ENCODE measurements at places on chromosomes 13 and 19. TPM values are rescaled to one million over a fixed set of nuclear protein-coding genes. Genes with fewer than 3 reads are reported as not detected.

- ATAC-seq = peak; percentile 68
These were observed 251.4 kb downstream of the RGCC start for GRCh38 chr13:41708713-41709112.

GRCh38 chr13:68929075-68929745, 1178.4 kb upstream of the ATXN8OS start:
- no peak for ATAC-seq

- no peak for ATAC-seq
These were observed 480.3 kb downstream of the LIG4 start for GRCh38 chr13:107734891-107735625.

- ATAC-seq = no peak
These were observed 21.7 kb upstream of the LAMP1 start for GRCh38 chr13:113275387-113275786.

DNA sequence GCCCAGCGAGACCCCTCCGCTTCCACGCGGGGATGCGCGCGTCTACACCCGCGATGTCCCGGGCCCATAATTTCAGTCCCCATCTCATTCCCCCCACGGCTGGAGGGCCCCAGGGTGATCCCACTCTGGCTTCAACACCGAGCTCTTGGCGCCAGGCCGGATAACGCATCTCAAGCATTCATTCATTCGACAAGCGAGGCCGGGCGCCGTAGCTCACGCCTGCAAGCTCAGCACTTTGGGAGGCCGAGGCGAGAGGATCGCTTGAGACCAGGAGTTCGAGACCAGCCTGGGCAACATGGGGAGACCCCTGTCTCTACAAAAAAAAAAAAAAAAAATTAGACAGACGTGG, 5.9 kb downstream of the ANGPTL6 start:
- ATAC-seq = no peak

DNA sequence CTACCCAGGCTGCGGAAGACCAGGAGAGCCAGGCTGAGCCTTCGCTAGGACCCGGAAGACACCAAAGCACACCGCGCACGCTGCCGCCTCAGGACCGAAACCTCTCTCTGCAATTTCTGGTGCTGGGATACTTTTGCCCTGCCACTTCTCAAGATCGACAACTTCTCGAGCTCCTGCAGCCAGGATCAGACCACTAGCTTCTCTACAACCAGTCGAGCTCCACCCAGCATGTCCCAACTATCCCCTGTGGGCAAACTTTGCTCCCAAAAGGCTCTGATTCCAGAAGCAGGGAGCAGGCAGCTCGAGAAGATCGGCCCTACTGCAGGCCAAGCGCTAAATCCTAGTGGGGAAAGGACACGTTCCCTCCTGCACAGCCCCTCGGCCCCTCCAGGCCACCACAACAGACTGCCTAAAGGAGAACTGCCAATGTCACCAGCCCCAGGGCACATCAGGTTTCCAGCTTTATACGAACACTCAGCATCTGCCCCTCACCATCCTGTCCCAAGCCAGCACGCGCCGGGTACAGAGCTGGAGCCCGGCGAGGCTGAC, 979 bp downstream of the AKAP8 start:
- no peak for ATAC-seq

DNA sequence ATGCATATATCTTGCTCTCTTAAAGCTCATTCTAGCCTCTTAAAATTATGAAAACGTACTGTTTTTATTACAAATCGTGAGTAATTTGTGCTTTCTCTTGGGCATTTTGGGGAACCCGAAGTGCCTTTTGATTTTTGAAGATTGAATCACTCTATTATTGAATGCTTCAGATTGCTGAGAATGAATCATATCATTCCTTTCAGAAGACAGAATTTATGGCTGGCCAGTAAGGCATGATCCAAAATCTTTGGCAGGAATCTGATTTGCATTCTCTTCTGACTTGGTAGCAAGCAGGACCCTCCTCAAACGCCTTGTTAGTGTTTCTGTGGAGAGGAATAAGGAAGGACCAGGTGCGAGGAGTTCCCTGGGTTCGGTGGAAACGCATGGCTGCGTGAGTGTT, 49.5 kb downstream of the STARD13 start:
- ATAC-seq = peak; percentile 54

- ATAC-seq = no peak
These were observed 45.5 kb upstream of the C13orf46 start for GRCh38 chr13:114019367-114019766.

GRCh38 chr19:29834991-29835846, 23.4 kb downstream of the CCNE1 start:
- no peak for ATAC-seq

GRCh38 chr13:20714563-20715329, 11.2 kb downstream of the IL17D start:
- peak; percentile 78 for ATAC-seq

DNA sequence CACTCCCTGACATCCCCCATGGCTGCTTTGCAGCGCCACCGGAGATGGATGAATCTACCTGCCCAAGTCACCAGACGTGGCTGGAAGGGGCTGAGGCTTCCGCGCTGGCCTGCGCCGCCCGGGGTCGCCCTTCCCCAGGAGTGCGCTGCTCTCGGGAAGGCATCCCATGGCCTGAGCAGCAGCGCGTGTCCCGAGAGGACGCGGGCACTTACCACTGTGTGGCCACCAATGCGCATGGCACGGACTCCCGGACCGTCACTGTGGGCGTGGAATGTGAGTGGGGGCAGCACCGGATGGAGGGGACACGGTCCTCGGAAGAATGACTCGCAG, 4.6 kb downstream of the ICAM5 start:
- ATAC-seq = no peak

DNA sequence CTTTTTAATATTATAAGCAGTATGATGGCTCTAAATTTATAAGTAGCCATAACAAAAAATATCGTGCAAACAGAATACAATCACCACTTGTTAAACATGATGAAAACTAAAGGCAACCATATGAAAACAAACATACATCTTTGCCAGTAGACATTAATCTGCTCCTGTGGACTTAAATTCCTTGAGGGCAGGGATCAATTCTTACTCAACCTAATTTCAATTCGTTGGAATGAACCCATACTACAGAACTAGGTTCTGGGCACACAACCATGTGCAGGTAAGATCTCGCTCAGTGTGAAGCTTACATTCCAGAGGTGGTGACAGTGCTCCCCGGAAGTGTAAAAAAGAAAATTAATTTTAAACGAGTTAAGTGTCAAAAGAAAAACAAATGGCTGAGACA, 13.4 kb downstream of the TBC1D4 start:
- no peak for ATAC-seq

DNA sequence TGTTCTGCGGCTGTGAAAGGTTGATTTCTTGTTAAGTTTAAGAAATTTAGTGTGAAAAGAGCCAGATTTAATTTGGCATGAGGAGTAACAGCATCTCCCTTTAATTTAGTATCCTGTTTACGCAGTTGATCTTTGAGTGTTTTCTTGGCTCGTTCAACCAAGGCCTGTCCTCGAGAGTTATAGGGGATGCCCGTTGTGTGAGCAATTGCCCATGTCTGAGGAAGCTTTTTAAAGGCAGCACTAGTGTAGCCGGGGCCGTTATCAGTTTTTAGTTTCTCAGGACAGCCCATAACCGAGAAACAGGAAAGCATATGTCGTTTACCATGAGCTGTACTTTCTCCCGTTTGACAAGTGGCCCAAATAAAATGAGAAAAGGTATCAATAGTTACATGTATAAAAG, 47.5 kb upstream of the ZNF43 start:
- no peak for ATAC-seq

GRCh38 chr13:21095311-21095710, 33.9 kb upstream of the LATS2 start:
- no peak for ATAC-seq

DNA sequence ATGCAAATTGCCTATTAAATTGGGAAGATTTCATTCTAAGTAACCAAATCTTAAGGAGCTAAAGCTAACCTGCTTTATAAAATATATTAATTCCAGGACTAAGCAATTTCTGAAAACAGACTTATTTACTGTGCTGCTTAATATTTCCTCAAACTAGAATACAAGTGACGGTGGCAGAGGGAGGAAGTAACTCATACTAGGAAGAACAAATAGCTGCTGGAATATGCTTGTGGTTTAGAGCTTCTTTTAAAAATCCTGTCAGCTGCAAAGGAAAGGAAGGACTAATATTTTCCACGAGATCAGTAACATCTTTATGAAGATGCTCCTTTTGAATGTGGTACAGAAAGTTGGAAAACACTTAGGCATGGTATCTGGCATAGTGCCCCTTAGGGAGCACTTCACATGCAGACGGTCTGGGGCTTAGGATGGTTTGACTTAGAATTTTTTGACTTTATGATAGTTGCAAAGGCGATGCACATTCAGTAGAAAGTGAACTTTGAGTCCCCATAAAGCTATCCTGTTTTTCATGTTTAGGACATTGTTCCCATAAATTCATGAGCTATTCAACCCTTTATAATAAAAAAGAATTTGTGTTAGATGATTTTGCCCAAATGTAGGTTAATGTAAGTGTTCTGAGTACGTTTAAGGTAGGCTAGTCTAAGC, 3.4 kb upstream of the HNRNPA1L2 start:
- ATAC-seq = no peak

DNA sequence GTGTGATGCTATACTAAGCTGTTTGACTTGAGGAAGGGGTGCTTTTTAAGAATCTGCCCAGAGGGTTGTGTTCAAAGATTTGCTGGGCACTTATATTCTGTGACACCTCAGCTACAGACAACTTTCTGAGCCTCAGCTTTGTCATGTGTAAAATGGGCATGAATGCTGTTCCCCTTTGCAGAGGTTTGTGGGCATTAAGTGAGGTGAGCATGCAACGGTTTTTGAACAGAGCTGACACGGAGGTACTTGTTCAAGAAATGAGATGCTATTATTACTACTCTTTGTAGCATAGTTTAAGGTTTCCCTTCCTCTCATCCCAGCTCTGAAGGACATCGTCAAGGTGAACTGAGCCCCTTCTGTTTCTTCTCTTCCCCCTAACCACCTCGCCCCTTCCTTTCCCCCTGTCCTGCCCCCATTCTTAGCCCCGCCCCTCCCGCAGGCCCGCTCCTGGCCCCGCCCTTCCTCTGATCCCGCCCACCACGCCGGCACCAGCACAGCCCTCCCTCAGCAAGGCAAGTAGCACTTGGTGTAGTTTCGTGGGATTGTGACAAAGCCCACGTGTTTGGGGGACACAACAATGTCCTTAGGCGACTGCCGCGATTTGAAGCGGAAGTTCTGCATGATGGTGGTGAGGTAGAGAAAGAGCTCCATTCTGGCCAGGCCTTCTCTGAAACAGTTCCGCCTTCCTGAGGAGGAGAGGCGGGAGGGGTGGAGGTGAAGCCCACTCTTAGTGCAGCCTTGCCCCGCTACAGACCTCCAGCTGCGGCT, 26.1 kb upstream of the CYP2A7 start:
- ATAC-seq = no peak

DNA sequence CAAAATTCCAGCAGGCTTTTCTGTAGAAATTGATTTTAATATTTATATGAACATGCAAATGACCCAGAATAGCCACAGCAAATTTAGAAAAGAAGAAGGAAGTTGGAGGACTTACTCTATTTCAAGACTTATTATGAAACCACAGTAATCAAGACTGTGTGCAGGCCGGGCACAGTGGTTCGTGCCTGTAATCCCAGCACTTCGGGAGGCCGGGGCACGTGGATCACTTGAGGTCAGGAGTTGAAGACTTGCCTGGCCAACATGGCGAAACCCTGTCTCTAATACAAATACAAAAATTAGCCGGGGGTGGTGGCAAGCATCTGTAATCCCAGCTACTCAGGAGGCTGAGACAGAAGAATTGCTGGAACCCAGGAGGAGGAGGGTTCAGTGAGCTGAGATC, 6.0 kb upstream of the FFAR2 start:
- no peak for ATAC-seq

DNA sequence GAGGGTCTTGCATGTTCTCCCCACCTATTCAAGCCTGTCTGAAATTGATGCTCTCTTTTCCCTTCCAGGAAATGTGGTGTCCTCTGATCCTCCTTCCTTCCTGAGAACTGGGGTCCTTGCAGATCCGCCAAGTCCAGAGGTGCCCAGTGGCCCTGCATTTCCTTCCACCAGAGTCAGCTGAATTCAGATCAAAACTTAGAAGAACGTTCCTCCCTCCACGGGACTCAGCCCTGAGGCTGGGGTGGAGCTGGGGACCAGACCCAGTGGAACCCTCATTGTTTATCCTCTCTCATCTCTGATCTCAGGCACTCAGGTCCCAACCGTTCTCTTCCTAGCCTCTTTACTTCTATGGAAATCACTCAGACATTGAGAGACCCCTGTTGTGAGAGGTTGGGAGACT, 477.3 kb downstream of the TSHZ3 start:
- ATAC-seq = no peak

DNA sequence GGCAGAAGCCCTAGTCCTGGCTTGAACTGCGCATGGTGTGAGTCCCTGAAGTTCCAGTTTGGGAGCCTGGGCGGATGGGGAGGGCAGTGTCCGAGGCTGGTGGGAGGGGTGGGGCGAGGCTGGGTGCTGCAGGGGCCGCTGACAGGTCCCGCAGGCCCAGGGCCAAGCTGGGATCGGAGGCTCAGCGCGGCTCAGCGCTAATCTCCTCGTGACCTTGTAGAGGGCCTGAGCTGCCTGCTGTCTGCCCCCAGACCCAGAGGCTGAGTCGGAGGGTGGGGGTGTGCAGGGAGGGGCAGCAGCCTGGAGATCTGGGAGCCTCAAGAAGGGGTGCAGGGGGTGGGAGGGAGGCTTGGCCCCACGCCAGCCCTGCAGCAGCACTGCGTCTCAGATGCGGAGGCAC, 3.0 kb downstream of the ATP1A3 start:
- ATAC-seq = no peak

Gene ZNF221
- total RNA-seq = 6.6 TPM

Gene TMEM205
- 169 TPM for total RNA-seq

Gene OR7A5
- not detected for total RNA-seq

Gene OR7D2
- not detected for total RNA-seq

Gene LEUTX
- total RNA-seq = not detected

Gene BEST2
- total RNA-seq = not detected

Gene NMRK2
- 8.6 TPM for total RNA-seq

Gene DOCK6
- total RNA-seq = 18.5 TPM

Gene LGALS4
- 0.27 TPM for total RNA-seq

Gene TRAPPC5
- total RNA-seq = 63.4 TPM

Gene ZAR1L
- not detected for total RNA-seq

Gene EFNA2
- total RNA-seq = not detected

Gene CACNG6
- not detected for total RNA-seq

Gene SLC46A3
- total RNA-seq = 11.2 TPM

Gene KIR2DL1
- total RNA-seq = not detected
